Heart right ventricle (tissue), 16 donors: ENCODE measurements at places on chromosomes 3 and 15.

DNA sequence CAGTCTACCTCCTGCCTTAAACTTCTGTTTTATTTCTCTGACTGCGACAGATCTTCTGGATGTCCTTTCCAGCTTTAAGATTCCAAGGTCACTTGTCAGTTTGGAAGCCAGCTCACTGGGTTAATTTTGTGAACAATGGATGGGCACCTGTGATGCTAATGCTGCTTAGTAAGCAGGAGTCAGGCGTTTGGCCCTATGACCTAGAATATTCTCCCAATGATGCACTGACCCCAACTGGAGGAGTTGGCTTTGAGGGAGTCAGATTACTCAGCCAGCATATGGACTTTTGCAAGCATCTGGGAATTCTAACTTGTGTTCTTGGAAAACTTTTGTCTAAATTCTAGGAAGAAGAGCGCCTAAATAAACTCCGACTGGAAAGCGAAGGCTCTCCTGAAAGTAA, 28.1 kb downstream of the HACD3 start:
- DNase-seq, result no peak

DNA sequence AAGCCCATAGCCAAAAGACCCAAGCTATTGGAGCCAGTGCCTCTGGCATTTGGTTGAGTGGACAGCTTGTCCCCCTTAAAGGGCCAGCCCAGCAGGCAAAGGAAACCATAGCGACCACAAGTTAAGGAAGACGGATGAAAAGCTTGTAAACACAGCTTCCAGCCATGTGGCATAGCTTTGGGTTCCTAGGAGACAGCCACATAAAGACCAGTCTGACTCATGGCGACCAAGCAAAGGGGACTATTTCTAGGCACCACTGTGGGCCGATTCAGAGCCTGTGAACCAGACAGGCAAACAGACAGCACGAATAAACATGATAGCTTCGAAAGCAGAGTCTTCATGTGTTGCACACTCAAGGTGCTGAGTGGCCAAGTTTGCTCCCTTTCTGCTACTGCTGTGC, 30.5 kb upstream of the SRGAP3 start:
- DNase-seq, result no peak

- no peak for DNase-seq
Observed at GRCh38 chr3:6421666-6422445, 439.1 kb upstream of the GRM7 start.

DNA sequence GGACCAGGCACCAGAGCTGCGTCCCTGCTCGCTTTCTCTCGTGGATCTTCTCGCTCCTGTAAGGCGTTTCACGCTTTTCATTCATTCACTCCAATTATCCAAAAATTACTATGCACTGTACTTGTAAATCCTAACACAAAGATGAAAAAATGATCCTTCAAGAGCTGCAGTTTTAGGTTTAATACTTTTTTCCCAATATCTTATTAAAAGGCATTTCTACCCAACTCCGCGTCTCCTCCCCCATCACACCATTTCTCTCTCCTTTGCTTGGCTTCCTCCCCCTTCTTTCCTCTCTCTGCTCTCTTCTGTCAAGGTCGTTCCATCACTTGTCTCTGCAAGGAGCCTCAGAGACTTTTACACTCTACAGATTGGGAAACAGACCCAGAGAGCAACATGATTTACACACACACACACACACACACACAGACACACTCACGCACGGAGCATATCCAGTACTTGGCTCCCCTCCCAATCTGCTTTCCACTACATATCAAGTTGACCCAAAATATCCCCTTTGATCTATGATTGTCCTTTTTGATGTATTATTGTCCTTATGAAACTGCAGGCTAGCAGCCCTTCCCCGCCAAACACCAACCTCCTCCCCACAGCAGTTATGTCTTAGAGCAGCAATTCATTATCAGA, 479 bp upstream of the CLDN1 start:
- no peak for DNase-seq

DNA sequence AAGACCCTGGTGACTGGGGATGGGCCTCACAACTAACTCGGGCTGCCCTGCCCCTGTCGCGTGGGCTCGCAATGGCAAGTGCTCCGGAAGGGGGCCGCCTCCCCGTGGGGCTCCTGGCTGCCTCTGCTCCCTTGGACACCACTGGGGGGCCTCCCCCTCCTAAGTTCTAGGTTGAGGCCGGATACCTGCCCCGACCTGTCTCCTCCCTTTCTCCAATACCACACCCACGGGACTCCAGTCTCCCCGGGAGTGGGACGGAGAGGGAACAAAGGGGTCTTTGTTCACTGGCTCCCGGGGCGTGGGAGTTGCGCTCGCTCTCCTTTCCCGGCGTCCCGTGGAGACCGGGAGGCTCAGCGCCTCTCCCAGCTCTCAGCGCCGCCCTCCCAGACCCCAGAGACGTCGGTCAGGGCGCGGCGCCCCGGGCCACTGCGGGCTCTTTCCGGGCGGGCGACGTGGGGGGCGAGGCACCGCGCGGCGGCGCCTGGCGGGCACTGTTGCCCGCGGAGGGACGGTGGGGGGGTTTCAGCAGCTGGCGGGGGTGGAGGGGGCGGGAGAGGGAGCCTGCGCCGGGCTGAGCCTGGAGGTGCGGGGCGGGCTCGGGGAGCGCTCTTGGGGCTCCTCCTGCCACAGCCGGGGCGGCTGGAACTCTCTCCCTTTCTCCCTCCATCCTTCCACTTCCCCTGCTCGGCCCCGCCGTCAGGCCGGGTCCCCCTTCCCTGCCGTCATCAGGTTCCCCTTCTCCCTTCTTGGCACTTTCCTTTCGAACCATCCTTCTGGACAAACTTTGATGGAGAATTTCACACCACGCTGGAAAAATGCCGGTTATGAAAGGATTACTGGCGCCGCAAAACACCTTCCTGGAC, at the start of gene KCNH8:
Gene KCNH8 (plus strand): TSS at position 606 of the 863 bp plus-strand sequence. CDS start 210 bp downstream, at position 816.
- peak; percentile 3 for DNase-seq

GRCh38 chr15:70853973-70854665, at the start of gene LARP6:
TSS of gene LARP6 (minus strand) at chr15:70854157. CDS start at chr15:70854088, 69 bp downstream.
- peak; percentile 78 for DNase-seq

GRCh38 chr3:43178891-43179366, 73.0 kb upstream of the POMGNT2 start:
- DNase-seq, result no peak

DNA sequence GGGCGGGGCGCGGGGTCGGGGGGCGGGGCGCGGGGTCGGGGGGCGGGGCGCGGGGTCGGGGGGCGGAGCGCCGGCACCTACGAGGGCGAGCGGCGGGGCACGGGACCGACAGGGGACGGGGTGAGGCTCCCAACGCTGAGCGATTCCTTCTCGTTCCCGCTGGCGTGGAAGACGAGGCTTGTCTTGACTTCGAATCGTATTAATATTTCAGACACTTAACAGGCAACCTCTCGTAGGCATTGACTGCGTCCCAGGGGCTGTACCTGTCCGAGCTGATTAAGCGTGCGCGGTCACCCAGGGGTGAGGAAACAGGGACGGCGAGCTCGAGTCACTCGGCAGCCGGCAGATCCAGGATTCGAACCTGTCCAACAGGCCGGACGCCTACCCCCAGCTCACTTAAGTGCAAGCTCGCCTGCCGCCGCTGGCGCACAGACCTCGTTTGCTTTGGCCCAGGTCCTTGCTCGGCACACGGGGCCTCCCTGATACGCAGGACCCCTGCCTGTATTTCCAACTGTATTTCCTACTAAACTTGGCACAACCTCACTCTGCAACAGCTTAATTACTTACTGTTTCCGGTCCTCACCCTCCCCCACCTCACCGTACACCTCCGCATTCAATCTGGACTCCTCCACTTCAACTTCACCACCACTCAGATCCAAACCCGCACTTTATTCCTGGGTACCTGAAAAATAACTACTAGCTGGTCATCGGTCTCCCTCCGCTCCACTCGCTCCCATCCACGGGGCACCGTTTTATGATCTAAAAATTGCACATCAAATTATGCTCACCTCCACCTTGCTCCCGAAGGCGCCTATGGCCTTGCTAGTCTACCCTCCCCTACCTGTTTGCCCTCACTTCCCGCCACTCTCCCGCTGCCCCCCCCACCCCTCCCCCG, 722 bp upstream of the ZXDC start:
- DNase-seq, result peak; percentile 55

DNA sequence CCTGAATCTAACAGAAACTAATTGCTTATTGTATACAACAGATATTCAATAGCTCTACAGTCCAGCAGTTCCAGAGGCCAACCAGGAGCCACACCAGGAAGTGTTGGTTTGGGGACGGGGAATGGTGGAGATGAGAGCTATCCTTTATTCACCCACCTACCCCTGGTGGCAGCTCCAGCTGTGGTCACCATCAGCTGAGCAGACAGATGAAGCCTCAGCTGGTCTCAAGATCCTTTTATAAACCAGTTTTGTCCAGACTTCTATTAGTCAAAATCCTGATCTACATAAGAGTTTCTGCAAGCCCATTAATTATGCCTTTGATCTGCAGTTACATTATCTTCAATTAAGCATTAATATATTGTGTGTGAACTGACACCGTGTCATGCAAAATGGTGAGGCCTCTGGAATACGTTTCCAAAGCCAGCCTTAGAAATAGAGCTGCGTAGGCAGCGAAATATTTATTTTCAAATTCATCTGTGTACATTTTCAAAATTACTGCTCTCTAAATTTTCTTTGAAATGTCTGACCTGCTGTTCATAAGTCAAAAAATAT, 488.8 kb downstream of the FOXP1 start:
- DNase-seq, result no peak

DNA sequence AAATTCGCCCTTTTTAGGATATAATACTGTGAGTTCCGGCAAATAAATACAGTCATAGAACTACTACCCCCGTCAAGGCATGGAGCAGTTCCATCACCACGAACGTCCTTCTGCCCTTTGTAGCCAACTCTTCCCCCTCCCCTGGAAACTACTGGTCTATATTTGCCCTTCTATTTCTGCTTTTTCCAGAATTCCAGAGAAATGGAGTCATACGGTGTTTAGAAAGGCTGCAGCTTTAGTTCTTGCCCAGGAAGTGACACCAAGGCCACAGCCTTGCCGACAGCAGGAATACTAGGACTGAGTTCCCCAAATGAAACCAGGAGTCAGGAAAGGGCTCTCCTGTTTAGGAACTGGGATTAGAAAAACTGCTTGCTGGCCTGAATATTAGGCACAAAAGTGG, 291.2 kb downstream of the FAM43A start:
- no peak for DNase-seq

DNA sequence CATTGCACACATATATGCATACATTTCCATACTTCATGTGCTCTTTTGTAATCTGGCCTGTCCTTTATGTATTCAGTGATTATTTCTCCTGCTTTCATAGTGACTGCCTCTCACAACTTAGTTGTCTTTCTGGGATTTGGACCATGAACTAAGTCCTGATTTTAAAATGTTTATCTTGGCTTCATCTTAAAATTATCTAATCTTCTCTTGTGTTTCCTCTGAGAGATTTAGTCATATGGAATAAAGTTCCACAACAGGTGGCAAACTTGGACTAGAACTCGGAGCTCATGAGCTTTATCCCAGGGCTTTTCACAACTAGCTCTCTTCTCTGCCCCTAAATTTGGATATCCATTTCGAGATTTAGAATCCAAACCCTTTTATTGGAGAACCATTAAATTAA, 44.3 kb downstream of the U2SURP start:
- no peak for DNase-seq

- DNase-seq, result no peak
Observed at GRCh38 chr15:80633221-80633620, 61.9 kb upstream of the ABHD17C start.

DNA sequence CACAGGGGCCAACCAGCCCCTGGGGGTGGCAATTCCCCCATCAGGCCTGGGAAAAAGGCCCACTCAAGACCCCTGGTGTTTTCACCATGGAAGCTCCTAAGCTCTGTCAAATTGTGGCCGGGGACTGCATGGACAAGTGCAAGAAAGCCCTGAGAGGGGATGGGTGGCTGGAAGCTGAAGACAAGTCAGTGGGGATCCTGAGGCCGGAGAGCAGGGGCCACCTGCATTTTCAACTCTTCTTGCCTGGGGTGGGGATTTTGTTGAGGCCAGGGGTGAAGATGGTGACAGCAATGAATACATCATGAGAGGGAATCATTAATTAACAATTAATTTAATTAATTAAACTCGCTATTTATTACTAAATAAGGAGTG, 33.9 kb downstream of the FEM1B start:
- no peak for DNase-seq
